ENCODE measurements at places on chromosomes 11 and 22. TPM values are rescaled to one million over a fixed set of nuclear protein-coding genes. Genes with fewer than 3 reads are reported as not detected.

GRCh38 chr22:23180301-23180892 lies at the start of gene BCR:
TSS of gene BCR (plus strand) at chr22:23180509. CDS start at chr22:23180961, 452 bp downstream.
- peak; percentile 89 for DNase-seq

- no peak for DNase-seq
Measured at GRCh38 chr11:80993536-80993935, 1552.7 kb upstream of the TENM4 start.

- no peak for DNase-seq
Measured at GRCh38 chr11:86743223-86744118, 56.9 kb upstream of the PRSS23 start.

DNA sequence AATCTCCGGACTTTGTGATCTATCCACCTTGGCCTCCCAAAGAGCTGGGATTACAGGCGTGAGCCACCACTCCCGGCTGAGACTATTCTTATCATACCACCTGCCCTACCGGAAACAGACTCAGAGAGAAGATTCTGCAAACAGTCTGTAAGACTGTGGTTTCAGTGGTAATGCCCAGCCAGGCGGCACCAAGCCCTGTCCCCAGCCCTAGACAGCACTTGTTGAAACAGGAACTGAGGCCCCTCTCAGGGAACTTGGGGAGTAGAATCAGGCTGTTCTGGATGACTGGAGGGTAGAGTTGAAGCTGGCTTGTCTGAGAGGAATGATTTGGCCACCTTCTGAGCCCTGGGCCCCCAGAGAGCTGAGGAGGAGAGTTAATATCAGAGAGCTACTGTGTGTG lies 1.3 kb upstream of the INSC start:
- no peak for DNase-seq

DNA sequence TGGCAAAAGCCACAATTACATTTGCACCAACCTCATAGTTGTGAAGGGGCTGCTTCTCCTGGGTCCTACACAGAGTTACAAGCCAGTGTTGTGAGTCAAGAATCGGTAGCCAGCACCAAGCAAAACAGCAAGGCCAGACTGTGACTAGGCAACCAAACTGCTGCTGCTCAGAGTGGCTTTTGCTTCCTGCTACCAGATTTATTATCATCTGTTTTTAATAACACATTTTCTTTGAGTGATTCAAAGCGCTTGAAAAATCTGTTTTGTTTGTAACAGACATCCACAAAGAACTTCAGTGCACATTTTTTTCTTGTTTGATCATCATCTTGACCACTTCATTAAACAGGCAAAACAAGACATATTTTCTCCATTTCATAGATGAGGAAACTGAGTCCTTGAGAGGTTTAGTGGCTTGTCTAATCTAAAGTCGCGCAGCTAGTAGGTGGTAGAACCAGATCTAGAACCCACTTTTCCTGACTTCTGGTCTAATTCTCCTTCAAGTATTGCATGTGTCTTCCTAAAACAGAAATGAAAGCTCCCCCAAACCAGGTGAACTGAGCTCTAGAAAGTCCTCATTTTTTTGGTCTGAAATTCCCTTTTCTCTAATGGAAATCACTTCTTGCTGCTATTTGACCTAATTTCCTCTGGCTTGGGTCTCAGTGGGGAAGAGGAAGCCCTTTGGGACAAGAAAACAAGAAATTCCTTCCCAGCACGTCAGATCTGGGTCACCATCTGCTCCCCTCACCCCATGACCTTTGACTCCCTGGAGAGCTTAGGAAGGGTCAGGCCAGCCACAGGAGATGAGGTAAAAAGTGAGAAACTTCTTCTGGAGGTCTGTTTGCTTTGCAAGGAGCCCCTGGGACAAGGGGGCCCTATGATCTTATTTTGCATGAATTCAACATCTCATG lies 39.9 kb downstream of the CWC15 start:
- peak; percentile 68 for DNase-seq

DNA sequence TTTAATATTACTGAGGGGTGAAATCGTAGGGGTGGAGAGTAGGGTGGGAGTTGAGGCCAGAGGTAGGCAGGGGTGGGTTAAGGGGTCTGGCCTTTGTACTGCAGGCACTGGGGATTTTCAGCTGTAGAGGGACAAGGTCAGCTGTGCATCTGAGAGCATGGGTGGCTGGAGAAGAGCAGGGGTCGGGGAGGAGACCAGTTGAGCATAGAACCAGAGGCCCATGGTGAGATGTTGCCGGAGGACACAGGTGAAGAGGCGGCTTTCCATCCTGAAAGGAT lies 12.1 kb upstream of the CELSR1 start:
- DNase-seq, result no peak

- no peak for DNase-seq
Measured at GRCh38 chr11:1326435-1327063, 17.1 kb upstream of the TOLLIP start.

DNA sequence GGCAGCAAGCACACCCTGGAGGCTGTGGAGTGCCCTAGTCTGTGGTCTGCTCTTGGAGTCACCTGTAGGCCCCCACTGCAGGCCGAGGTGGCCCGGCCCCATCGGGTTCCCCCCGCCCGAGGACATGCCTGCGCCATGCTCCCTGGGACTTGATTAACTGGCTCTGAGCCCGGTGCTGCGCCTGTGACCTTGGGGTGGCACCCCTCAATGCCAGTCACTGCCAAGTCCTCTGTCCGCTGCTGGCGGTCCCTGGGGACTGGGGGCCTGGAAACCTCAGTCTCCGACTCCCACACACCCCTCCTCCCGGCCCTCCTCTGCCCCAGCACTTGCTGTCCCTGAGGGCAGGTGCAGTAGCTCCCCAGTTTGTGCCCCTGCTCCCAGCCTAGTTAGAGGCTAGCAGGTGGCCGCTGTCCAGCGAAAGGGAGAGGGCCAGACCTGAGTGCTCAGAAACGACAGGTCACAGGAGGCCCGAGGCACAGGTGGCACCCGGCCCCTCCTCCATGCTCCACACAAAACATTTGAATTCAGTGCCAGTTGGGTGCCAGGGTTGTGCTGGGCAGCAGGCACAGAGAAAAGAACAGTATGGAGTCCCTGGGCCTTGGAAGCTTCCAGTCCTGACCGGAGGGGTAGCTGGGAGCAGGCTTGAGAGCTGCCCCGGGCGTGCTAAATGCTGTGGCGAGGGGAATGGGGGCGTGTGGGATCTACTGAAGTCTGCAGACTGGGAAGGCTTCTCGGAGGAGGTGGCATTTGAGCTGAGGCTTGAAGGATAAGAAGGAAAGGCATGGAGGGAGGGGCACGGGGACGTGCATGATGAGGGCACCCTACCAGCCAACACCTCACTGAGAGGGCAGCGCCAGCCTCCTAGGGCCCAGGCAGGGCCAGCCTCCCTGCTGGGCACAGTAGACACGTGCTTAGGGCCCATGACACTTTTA lies 16.4 kb upstream of the FLRT1 start:
- no peak for DNase-seq

DNA sequence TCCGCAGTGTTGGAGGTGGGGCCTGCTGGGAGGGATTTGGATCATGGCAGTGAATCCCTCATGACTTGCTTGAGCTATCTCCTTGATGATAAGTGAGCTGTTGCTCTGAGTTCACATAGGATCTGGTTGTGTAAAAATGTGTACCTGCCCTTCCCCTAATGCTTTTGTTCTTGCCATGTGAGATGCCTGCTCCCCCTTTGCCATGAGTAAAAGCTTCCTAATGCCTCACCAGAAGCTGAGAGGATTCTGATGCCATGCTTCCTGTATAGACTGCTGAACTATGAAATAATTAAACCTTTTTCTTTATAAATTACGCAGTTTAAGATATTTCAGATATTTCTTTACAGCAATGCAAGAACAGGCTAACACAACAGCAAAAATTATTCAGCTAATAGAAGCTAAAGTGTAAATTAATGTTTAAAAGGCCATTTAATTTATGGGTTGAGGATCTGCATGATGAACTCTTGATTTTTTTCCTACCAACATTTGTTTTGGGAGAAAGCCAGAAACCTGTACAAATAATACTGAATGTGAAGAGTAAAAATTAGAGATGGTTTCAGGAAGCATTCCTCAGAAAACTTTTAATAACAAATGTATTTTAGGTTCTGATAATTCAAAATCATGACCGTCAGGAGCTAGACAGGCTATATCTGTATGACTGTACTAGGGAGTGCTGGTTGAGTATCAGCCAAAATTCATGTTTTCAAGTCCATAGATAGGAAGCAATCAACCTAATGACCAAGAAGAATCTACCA lies 177.5 kb upstream of the GRIA4 start:
- DNase-seq, result no peak

GRCh38 chr11:22192642-22193347 lies at the start of gene ANO5:
TSS of gene ANO5 (plus strand) at chr11:22193085. CDS start at chr11:22193493, 408 bp downstream.
- DNase-seq, result peak; percentile 3

DNA sequence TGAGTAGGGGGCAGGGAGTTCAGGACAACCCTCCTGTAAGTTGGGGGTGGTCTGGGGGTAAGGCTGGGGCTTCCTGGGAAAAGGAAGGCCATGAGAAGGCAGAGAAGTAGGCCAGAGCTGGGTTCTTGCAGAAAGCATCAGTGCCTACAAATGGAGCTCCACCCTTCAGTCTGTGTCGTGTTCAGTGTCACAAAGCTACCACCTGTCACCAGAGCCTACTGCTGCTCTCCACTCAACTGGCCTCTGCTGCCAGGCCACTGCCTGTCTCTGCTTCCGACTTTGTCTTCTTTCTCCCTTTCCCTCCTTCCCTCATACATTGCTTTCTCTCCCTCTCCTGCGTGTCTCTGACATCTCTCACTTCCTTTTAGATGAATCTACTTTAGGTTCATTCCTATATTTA lies 3.4 kb upstream of the WBP2NL start:
- DNase-seq, result no peak

Gene SLC15A3
- total RNA-seq, result 3.3 TPM

Gene DERL3
- 1.3 TPM for total RNA-seq

Gene HBB
- total RNA-seq, result 418 TPM

Gene TMPRSS4
- total RNA-seq, result not detected

Gene TMEM25
- 53.9 TPM for total RNA-seq

Gene WDR74
- 31.2 TPM for total RNA-seq

Gene KCNC1
- total RNA-seq, result 16.8 TPM

Gene GALR3
- total RNA-seq, result not detected
